A549 treated with AZD2906 at 1 μM for 4 hours (cell line): ENCODE measurements at places on chromosomes 5 and 9. TPM values are rescaled to one million over a fixed set of nuclear protein-coding genes. Genes with fewer than 3 reads are reported as not detected.

The CCDC183 gene
- 0.19 to 0.38 TPM (median 0.28 TPM) in 5 replicates for total RNA-seq

The RNF183 gene
- 0.10 to 0.19 TPM in 2 of 5 replicates, not detected in the others for total RNA-seq

The ZNF454 gene
- total RNA-seq = not detected in 5 replicates

The TRIP13 gene
- total RNA-seq = 62.7 to 68.3 TPM (median 65.8 TPM) in 5 replicates

The SMIM33 gene
- not detected in 5 replicates for total RNA-seq

The SPINK4 gene
- total RNA-seq = not detected in 5 replicates

The IFNA2 gene
- not detected in 5 replicates for total RNA-seq
